Breast epithelium (tissue), 4 donors: ENCODE measurements at places on chromosomes 3 and 15. TPM values are rescaled to one million over a fixed set of nuclear protein-coding genes. Genes with fewer than 3 reads are reported as not detected.

- H3K36me3 ChIP-seq = no peaks in the 10 kb centered on the region
- no peak for DNase-seq
- H3K4me3 ChIP-seq = no peak overlapping the region
- no peaks in the 10 kb centered on the region for H3K27me3 ChIP-seq
- no peaks in the 10 kb centered on the region for H3K4me1 ChIP-seq
Observed at GRCh38 chr3:70771426-70772147, 459.1 kb upstream of the MDFIC2 start.

DNA sequence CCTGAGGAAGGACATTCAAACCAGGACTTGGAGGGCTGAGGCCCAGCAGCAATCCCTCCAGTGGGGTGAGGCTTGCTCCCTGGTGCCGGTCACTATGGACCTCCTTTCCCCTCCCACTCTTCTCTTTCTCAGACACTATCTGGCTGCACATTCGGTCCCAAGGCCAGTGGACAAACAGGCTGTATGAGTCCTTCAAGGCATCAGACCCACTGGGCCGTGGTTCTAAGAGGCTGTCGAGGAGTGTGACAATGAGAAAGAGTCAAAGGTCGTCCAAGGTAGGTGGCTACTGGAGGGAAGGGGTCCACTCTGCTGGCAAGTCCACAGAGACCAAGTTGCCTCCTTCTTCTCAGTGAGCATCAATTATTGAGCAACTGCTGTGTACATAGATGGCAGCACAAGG lies 28.0 kb downstream of the NOX5 start:
- H3K36me3 ChIP-seq = no peaks in the 10 kb centered on the region
- H3K4me3 ChIP-seq = no peak overlapping the region
- DNase-seq = no peak
- H3K27me3 ChIP-seq = no peaks in the 10 kb centered on the region
- H3K4me1 ChIP-seq = no peaks in the 10 kb centered on the region
- H3K27ac ChIP-seq = no peak overlapping the region

GRCh38 chr3:157123621-157124020 lies 36.3 kb downstream of the CCNL1 start:
- no peaks in the 10 kb centered on the region for H3K27me3 ChIP-seq
- H3K4me1 ChIP-seq = peaks cover 5% of the 10 kb centered on the region
- H3K36me3 ChIP-seq = no peaks in the 10 kb centered on the region
- no peak for DNase-seq
- H3K4me3 ChIP-seq = no peak overlapping the region

GRCh38 chr3:65048151-65048550 lies 360.4 kb upstream of the ADAMTS9 start:
- no peaks in the 10 kb centered on the region for H3K4me1 ChIP-seq
- H3K27ac ChIP-seq = no peak overlapping the region
- DNase-seq = no peak
- H3K36me3 ChIP-seq = no peaks in the 10 kb centered on the region

- no peaks in the 10 kb centered on the region for H3K27me3 ChIP-seq
- no peak overlapping the region for H3K27ac ChIP-seq
- no peak for DNase-seq
- H3K4me3 ChIP-seq = no peak overlapping the region
Observed at GRCh38 chr3:149646181-149646766, 11.6 kb downstream of the WWTR1 start.

- H3K4me3 ChIP-seq = no peak overlapping the region
- no peaks in the 10 kb centered on the region for H3K36me3 ChIP-seq
Observed at GRCh38 chr3:174287705-174288104, 571.4 kb upstream of the NAALADL2 start.

DNA sequence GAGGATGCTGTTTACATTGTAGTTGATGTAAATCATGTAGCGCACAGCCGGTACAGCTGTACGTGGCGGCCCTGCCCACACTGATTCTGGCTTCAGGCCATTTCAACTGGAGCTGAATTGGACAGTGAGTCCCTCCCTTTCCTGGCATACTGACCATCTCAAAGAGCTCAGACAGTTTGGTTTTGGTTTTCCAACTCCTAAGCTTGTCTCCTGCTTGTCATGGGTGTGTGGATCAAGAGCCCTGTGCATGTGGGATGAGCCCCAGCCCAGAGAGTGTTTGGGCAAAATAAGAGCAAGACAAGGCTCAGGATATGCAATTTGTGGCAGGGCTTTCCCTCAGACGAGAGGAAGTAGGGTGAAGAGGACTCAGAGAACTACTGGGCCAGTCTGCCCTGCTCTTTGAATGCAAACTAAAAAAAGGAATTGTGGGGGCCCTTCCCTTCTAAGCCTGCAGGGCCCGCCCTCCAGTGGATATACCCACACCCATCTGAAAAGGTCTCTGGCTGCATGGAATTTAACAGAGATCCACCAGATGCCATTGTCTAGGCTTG lies 13.3 kb downstream of the ITGA11 start:
- peak; percentile 19 for DNase-seq
- H3K4me3 ChIP-seq = no peak overlapping the region
- H3K4me1 ChIP-seq = no peaks in the 10 kb centered on the region
- no peaks in the 10 kb centered on the region for H3K27me3 ChIP-seq
- peak overlapping the region; percentile 48 for H3K27ac ChIP-seq
- no peaks in the 10 kb centered on the region for H3K36me3 ChIP-seq

DNA sequence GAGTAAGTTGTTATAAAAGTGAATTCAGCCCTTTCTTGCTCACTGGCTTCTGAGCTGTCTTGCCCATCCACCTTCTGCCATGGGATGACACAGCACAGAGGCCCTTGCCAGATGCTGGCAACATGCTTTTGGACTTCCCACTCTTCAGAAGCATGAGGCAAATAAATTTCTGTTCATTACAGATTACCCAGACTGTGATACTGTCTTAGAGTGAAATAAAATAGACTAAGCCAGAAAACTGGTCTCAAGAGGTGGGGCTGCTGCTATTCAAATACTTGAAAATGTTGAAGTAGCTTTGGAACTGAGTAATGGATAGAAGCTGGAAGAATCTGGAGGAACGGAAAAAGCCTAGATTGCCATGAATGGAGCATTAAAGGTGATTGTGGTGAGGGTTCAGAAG lies 170.4 kb downstream of the ZMAT3 start:
- H3K4me1 ChIP-seq = no peaks in the 10 kb centered on the region
- H3K27me3 ChIP-seq = no peaks in the 10 kb centered on the region
- no peaks in the 10 kb centered on the region for H3K36me3 ChIP-seq
- H3K4me3 ChIP-seq = no peak overlapping the region
- H3K27ac ChIP-seq = no peak overlapping the region

SLC6A1 gene
- 0.29 TPM for total RNA-seq

WDR93 gene
- 1.0 TPM for total RNA-seq

DNA sequence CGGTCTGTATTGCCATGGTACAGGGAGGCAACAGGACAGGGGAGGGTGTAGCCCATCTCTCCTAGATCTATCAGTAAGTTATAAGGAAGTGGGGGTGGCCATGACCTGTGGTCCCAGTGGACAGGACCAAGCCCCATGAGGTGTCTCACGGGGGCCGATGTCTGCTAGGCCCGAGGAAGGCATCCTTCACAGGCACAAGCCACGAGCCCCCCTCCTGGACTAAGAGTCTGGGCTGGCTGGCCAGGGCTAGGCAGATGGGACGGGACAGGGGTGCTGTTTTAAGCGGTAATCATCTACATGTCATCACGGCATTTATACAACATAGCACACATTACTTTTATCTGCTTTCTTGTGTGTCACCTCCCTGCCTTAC lies 2.6 kb upstream of the TBC1D2B start:
- H3K36me3 ChIP-seq = no peaks in the 10 kb centered on the region
- no peak overlapping the region for H3K4me3 ChIP-seq
- no peak for DNase-seq
- no peak overlapping the region for H3K27ac ChIP-seq

DNA sequence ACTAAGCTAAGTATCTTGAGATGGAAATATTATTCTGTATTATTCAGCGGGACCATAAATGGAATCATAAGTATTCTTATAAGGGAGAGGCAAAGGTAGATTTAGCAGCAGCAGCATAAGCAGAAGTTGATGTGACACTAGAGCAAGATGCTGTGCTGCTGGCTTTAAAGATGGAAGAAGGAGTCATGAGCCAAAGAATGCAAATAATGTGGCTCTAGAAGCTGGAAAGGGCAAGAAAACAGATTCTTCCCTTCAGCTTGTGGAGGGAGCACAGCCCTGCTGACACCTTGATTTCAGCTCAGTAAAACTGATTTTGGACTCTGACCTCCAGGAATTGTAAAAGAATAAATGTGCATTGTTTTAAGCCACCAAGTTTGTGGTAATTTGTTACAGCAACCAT lies 144.2 kb upstream of the ANKRD28 start:
- no peak for DNase-seq
- H3K27ac ChIP-seq = no peak overlapping the region
- no peaks in the 10 kb centered on the region for H3K36me3 ChIP-seq
- H3K27me3 ChIP-seq = no peaks in the 10 kb centered on the region
- no peaks in the 10 kb centered on the region for H3K4me1 ChIP-seq

- H3K4me3 ChIP-seq = peak overlapping the region; percentile 6
- H3K27ac ChIP-seq = no peak overlapping the region
- no peak for DNase-seq
Observed at GRCh38 chr3:37668818-37669610, 192.7 kb upstream of the CTDSPL start.

DNA sequence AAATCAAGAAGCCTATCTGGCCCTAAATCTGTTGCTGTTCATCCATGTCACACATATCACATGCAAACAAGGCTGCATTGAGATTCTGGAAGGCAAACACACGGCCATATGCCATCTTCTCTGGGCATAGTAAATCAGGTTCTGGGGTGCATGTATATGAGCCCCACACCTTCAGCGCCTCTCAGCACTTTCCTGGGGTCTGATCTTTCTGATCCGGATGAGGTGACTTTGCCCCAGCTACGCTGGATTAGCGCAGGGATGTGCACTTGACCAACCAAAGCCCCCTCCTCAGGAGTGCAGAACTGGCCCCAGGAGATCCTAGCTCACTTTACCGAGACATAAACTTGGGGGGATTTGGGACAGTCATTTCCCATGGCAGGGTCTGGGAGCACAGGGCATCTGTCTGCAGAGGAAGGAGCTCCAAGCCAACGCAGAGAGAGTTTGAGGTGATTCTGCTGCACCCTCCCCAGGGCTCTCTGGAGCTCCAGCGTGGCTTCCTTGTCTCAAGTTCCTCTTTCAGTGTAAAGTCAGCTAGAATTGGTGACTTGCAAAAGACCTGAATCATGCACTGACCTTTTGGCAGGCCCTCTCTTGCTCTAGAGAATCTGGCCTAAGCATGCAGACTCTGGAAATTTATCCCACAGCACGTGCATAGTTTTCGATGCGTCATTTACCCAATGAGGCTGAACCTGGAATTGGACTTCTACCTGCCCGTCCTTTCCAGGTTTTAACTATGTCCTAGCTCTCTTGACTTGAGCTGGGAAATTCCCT lies 63.5 kb upstream of the KLF13 start:
- no peaks in the 10 kb centered on the region for H3K27me3 ChIP-seq
- H3K36me3 ChIP-seq = no peaks in the 10 kb centered on the region
- H3K27ac ChIP-seq = no peak overlapping the region
- DNase-seq = no peak
- peaks cover 2% of the 10 kb centered on the region for H3K4me1 ChIP-seq
- H3K4me3 ChIP-seq = no peak overlapping the region

- no peaks in the 10 kb centered on the region for H3K36me3 ChIP-seq
- no peaks in the 10 kb centered on the region for H3K4me1 ChIP-seq
- peaks cover 3% of the 10 kb centered on the region for H3K27me3 ChIP-seq
- no peak for DNase-seq
- H3K4me3 ChIP-seq = no peak overlapping the region
Observed at GRCh38 chr3:58296843-58297242, 9.2 kb upstream of the RPP14 start.

GRCh38 chr3:161800985-161801559 lies 304.5 kb downstream of the OTOL1 start:
- H3K4me3 ChIP-seq = no peak overlapping the region
- no peak for DNase-seq
- H3K4me1 ChIP-seq = no peaks in the 10 kb centered on the region
- H3K27ac ChIP-seq = no peak overlapping the region
- H3K36me3 ChIP-seq = no peaks in the 10 kb centered on the region

EAF2 gene
- 9.2 TPM for total RNA-seq

DNA sequence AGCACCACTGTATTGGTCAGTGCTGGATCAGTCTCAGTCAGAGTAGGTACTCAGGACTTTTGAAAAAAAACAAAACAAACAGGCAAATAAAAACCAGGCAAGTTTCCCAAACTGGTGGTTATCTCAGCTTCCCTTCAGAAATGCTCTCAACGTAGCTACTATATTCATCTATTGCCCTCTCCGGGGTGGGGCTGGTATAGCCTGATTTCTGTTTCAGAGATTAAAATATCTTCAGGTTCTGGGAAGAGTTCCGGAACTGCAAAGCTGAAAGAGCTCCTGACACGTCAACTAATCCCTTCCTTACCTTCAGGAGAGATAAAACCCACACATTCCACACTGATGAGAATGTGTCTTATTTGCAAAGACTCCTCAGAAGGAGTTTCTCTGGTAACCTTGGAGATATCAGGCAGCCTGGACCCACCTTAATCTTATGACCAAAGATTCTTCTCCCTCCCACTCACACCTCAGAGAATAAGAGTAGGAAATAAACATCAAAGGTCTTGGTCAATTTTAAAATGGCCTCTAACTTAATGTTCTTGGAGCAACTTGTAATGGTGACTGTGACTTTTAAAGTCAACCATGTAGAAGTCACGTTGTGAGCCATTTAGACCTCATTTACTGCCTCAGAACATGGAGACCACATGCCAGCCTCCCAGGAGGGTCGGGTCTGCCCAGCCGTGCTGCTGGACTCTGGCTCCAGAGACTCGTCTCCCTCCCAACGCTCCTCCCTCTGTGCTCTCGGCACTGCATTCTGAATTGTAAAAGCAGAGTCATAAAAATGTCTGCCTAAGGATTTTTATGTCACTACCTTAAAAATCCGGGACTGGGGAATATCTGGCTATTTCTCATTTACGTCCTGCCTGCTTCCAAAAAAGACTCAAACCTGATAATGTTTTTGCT lies 53.8 kb downstream of the CDCP1 start:
- H3K4me1 ChIP-seq = no peaks in the 10 kb centered on the region
- no peak overlapping the region for H3K4me3 ChIP-seq
- H3K27me3 ChIP-seq = no peaks in the 10 kb centered on the region
- no peak overlapping the region for H3K27ac ChIP-seq
- no peak for DNase-seq

GRCh38 chr15:64343841-64344240 lies 12.1 kb downstream of the CSNK1G1 start:
- no peak for DNase-seq
- no peaks in the 10 kb centered on the region for H3K27me3 ChIP-seq
- no peak overlapping the region for H3K27ac ChIP-seq
- H3K4me3 ChIP-seq = no peak overlapping the region
- H3K4me1 ChIP-seq = no peaks in the 10 kb centered on the region

DNA sequence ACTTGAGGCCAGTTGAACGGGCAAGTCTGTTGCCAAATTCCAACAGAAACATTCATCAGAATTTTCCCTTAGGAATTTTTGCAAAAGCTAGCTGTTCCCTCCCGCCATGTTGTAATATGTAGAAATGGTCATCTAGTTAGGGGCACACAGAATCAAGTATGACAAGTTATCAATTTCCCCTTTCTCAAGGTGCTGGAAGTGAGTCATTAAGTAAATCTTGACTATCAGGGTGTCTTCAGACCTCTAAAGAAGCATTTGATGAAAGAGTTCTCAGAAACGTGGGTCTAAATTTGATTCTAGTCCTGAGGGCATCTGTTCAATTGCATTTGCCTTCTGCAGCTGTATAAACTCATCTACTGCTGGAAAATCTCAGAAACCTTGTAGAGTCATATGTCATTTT lies 123.4 kb upstream of the FRMD4B start:
- H3K27ac ChIP-seq = no peak overlapping the region
- H3K27me3 ChIP-seq = no peaks in the 10 kb centered on the region
- no peaks in the 10 kb centered on the region for H3K4me1 ChIP-seq
- H3K4me3 ChIP-seq = no peak overlapping the region

RBP2 gene
- total RNA-seq = 1.3 TPM
